ENCODE measurements at places on chromosomes 1 and 21.

DNA sequence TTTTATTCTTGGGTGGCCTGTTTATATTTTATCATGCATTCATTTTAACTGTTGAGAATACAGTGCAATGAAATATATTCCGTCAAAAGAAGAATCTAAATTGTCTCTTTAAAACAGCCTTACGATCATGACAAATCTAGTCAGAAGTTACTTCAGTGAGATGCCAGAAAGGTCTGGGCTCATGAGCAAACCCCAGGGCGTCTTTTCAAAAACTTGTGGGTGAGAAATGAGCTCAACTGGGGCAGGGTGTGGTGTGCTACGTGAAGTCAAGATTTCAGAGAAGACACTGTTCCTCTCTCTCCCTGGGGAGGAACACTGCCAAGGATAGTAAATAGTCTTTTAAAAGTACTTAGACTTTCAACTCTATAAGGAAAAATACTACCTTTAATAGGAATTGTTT is 13.4 kb upstream of the UAP1 start:
- H3K4me1 ChIP-seq: no peaks in the 10 kb centered on the region
- no peak for DNase-seq
- no peaks in the 10 kb centered on the region for H3K36me3 ChIP-seq
- no peak overlapping the region for H3K4me3 ChIP-seq

- H3K27ac ChIP-seq: no peak overlapping the region
- DNase-seq: no peak
- H3K4me1 ChIP-seq: peaks cover 26% of the 10 kb centered on the region
- H3K4me3 ChIP-seq: no peak overlapping the region
- H3K36me3 ChIP-seq: no peaks in the 10 kb centered on the region
Observed at GRCh38 chr1:234656944-234657654, 47.1 kb upstream of the IRF2BP2 start.

- H3K27ac ChIP-seq: no peak overlapping the region
- H3K36me3 ChIP-seq: no peaks in the 10 kb centered on the region
- peaks cover 31% of the 10 kb centered on the region for H3K4me1 ChIP-seq
- DNase-seq: no peak
Observed at GRCh38 chr1:226656601-226657277, 82.3 kb downstream of the ITPKB start.

DNA sequence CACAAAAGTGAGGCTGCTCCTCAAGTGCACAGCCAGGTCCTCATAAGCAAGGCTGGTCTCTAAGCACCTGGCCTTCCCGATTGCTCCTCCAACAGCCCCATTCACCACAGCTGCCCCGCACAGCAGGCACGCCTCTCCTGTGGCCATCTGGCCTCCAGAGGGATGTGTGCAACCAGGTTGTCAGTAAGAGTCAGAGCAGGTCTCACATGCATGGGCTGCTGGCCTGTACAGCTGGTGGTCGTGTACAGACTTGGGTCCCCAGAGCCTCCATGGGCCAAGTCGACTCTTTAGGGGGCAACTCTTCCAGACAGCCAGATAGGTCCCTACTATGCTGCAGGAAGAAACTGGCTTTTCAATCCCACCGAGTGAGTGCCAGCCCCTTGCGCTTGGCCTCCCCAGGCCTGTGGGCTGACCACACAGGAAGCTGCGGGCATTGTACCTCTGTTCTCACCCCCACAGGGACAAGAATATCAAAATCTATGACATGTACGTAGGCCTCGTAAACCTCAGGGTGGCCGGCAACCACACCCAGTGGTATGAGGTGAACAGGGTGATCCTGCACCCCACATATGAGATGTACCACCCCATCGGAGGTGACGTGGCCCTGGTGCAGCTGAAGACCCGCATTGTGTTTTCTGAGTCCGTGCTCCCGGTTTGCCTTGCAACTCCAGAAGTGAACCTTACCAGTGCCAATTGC is 1.4 kb downstream of the PRSS38 start:
- no peak overlapping the region for H3K27ac ChIP-seq
- H3K27me3 ChIP-seq: no peaks in the 10 kb centered on the region
- H3K4me1 ChIP-seq: no peaks in the 10 kb centered on the region
- no peaks in the 10 kb centered on the region for H3K36me3 ChIP-seq
- no peak overlapping the region for H3K4me3 ChIP-seq
- DNase-seq: no peak

All from Caco-2 (cell line).